NCI-H1105 (cell line): ENCODE measurements at places on chromosomes 6 and 20.

GRCh38 chr6:90466154-90466940 lies 120.5 kb downstream of the MAP3K7 start:
- DNase-seq = no peak

DNA sequence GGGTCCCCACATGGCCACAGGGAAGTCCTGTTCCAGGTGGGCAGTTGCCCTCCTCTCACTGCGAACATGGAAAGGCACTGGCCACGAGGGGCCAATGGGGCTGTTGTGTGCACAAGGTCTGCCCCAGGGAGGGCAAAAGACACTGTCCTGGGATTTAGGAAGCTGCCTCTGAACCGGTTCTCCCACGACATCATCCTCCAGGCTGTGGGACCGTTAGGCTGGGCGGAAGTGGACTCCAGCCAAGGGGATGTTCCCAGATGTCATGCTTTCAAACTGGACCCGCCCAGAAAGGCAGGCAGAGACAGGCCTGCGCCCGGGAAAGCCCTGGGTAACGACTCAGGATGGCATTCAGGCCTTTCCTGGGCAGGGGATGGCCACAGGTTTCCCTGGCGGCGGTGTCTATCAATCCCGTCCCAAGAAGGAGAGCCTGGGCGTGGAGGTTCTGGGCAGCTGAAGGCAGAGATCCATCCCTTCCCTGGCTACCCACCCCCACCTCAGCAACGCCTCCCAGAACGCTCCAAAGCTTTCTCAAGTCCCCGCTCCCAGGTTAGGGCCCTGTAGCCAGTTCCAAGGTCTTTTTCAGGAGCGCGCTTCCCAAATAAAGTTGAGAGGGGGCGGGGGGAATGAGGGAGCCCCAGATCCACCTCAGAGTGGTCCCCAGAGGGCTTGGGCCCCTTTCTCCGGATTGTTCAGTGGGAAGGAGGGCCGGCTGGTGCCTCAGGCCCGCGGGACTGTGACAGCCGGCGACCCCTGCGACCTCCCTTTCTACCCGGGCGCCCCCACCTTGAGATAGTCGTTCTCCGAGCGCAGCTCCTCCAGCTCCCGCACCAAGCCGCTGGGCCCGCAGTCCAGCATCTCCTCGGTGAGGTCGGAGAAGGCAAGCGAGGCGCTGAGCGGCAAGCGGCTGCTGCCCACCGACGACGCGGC lies 13.8 kb upstream of the TLDC2 start:
- peak; percentile 71 for DNase-seq

DNA sequence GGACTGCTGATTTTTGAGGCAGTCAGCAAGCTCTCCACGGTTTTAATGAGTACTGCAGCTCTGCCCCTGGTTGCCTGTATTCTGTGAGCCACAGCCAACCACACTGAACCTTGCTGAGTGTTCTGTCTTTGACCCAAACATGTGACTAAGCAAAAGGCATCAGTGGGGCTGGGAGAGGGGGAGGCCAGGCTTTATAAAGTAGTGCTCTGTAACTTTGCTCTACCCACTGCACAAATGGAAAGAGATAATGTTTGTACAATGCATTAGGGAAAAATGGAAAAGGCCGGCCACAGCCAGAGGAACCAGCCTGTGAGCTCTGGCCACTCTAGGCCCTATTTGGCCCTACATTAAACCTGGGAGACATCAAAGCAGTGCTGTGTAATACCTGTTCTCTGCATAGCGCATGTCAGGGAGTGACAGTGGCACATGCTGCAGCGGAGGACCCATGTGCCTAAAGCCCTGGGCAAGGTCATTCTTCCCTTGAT lies 22.0 kb downstream of the KLHL31 start:
- DNase-seq = no peak

- DNase-seq = no peak
Measured at GRCh38 chr6:49384904-49385303, 78.1 kb downstream of the MMUT start.
